ENCODE measurements at places on chromosomes 1 and 21. TPM values are rescaled to one million over a fixed set of nuclear protein-coding genes. Genes with fewer than 3 reads are reported as not detected.

- no peak for DNase-seq
- H3K36me3 ChIP-seq = no peaks in the 10 kb centered on the region
- H3K4me1 ChIP-seq = no peaks in the 10 kb centered on the region
- H3K4me3 ChIP-seq = no peak overlapping the region
Observed at GRCh38 chr1:60622486-60622885, 459.9 kb upstream of the NFIA start.

GRCh38 chr1:31715873-31716220 is 12.0 kb upstream of the COL16A1 start:
- no peak for DNase-seq
- H3K4me3 ChIP-seq = no peak overlapping the region
- peaks cover 6% of the 10 kb centered on the region for H3K4me1 ChIP-seq
- H3K36me3 ChIP-seq = no peaks in the 10 kb centered on the region
- no peaks in the 10 kb centered on the region for H3K27me3 ChIP-seq

DNA sequence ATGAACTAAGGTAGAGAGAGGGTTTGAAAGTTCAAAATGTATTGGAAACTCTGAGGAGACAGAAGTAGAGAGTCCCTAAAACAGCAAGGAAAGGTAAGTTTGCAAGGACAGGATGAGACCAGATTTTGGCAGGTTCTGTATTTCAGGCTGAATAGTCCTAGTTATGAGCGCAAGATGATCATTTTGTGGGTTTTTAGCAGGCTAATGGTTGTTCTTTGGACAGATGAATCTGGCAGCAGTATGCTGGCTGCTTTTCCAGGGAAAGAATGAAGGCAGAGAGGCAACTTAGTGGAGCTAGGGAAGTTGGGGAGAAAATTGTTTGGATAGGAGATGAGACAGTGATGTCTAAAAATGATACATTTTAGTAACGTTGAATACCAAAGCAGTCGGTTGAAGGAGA is 243.5 kb upstream of the NRIP1 start:
- no peak overlapping the region for H3K4me3 ChIP-seq
- no peaks in the 10 kb centered on the region for H3K36me3 ChIP-seq
- no peak for DNase-seq
- no peaks in the 10 kb centered on the region for H3K4me1 ChIP-seq
- no peak overlapping the region for H3K27ac ChIP-seq

GRCh38 chr1:56137090-56137489 is 442.3 kb downstream of the PLPP3 start:
- H3K27me3 ChIP-seq = no peaks in the 10 kb centered on the region
- H3K27ac ChIP-seq = no peak overlapping the region
- H3K36me3 ChIP-seq = no peaks in the 10 kb centered on the region
- DNase-seq = no peak

- DNase-seq = peak; percentile 74
- H3K27me3 ChIP-seq = no peaks in the 10 kb centered on the region
- H3K27ac ChIP-seq = no peak overlapping the region
- peak overlapping the region; percentile 94 for H3K4me3 ChIP-seq
- H3K4me1 ChIP-seq = peaks cover 37% of the 10 kb centered on the region
Observed at GRCh38 chr1:50978144-50978851, 8.3 kb downstream of the CDKN2C start.

DNA sequence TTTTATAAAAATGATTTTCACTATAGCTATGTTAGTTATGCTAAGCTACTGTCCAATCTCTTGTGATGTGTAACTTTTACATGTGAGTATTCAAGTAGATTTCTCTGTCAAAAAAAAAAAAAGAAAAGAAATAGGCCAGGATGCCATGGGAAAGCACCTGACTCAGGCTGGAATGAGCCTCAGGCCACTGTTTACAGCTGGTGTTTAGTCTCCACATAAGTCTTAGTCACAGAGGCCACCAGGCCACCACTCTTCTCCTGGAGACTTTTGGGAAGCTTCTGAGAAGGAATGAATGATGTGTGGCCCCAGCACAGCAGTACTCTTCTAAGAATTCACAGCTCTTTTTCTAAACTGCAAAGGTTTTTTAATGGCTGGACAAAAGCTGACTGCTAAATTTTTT is 48.9 kb downstream of the CHML start:
- DNase-seq = no peak
- peaks cover 4% of the 10 kb centered on the region for H3K4me1 ChIP-seq
- no peak overlapping the region for H3K27ac ChIP-seq
- H3K4me3 ChIP-seq = no peak overlapping the region

DNA sequence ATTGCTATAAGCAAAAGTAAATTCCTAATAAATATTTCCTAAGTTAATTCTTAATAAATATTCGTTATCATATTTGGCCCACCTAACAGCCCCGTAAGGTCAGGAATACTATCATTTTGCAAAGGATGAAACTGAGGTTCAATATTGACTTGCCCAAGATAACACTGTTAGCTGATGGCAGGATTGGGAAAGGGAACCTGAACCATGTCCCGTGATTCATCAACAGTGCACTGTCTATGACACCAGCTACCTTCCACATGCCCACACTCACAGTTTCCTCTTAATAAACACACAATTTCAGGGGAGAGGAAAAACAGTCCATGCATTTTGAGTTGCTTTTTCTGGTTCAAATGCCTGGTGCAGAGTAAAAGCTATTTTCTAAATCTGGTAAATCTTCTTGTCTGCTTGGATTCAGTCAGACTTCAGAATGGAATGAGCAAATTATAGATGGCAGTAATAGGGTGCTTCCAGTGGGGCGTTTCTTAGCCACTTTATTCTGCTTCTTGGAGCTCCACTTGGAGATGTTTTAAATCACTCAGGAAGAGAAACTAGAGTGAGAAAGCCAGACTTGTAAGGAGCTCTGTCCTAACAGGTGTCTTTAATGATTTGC is 354.6 kb downstream of the PDE4B start:
- peaks cover 1% of the 10 kb centered on the region for H3K4me1 ChIP-seq
- H3K4me3 ChIP-seq = no peak overlapping the region
- no peaks in the 10 kb centered on the region for H3K27me3 ChIP-seq
- no peaks in the 10 kb centered on the region for H3K36me3 ChIP-seq
- H3K27ac ChIP-seq = no peak overlapping the region
- DNase-seq = no peak

DNA sequence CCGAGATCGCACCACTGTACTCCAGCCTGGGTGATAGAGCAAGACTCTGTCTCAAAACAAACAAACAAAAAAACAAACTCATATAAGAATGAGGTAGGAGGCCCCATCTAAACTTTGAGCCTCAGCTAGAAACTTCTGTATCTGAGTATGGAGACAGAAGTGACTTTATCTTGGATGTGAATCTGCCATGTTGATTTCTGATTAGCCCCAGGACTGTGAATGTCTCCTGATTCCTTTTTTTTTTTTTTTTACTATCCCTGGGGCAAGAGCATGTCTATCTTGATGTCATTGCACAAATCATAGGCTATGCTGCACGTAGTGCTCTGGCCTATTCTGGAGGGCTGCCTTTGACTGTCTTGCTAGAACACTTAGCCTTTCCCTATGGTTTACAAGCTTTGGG is 211.0 kb downstream of the PTPRU start:
- no peak overlapping the region for H3K4me3 ChIP-seq
- no peak for DNase-seq
- H3K27ac ChIP-seq = no peak overlapping the region

DNA sequence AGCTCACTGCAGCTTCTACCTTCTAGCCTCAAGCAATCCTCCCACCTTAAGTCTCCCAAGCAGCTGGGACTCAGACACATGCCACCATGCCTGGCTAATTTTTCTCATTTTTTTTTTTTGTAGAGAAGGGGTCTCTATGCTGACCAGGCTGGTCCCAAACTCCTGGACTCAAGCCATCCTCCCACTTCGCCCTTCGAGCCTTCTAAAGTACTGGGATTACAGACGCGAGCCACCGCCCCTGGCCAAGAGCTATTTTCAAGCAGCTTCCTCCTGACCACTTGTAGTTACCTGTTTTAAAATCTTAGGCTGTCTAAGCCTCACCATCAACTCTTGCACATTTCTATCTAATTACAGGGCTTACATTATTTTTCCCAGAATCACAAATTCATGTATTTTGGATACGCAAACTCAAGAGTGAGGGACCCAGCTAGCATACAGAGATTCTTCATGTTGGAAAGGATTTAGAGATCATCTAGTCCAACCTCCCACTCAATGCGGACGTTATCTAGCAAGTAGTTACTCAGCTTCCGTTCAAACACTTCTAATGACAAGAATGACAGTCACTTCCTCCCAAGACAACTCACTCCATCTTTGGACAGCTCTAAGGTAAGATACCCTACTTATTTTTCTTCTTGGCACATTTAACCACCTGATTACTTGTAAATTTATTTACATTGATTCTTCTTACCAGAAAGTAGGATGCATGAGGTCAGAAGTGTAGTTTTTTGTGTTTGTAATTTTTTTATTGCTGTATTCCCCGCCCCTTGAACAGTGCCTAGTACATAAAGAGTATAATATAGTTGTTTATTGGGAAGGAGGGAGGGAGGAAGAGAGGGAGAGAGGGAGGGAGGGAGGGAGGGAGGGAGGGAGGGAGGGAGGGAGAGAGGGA is 65.4 kb downstream of the LUZP1 start:
- H3K27ac ChIP-seq = no peak overlapping the region
- no peak for DNase-seq
- no peaks in the 10 kb centered on the region for H3K27me3 ChIP-seq

The TGFB2 gene
- not detected for total RNA-seq

The HCN3 gene
- total RNA-seq = 6.3 TPM

The HENMT1 gene
- 30.7 TPM for total RNA-seq

The LRRC71 gene
- total RNA-seq = not detected

The C8A gene
- total RNA-seq = not detected

The GBP1 gene
- 0.34 TPM for total RNA-seq

The TTC24 gene
- total RNA-seq = 7.8 TPM

The OR2G6 gene
- not detected for total RNA-seq

The TMEM52 gene
- not detected for total RNA-seq
